ENCODE measurements at places on chromosomes 2 and 18.

- no peak for DNase-seq
Observed at GRCh38 chr18:21450913-21451312, 149.6 kb downstream of the ESCO1 start.

DNA sequence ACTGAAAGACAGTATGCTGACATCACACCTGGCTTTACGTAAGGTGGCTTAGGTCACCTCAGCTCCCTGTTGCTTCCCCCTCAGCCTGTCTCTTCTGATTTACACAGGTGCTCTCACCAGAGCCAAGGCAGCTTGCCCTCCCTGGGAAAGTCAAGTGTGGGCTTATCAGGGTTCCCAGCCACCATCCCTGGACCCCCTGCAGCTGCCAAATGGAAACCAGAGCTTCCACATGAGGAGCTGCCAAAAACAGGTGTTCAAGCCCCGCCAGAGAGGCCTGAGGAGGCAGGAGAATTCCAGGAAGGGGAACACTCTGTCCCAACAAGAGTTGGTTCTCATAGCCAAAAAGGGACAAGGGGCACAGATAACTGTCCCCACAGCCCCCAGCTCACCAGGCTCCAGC is 266.7 kb downstream of the ATAD2B start:
- DNase-seq, result no peak

DNA sequence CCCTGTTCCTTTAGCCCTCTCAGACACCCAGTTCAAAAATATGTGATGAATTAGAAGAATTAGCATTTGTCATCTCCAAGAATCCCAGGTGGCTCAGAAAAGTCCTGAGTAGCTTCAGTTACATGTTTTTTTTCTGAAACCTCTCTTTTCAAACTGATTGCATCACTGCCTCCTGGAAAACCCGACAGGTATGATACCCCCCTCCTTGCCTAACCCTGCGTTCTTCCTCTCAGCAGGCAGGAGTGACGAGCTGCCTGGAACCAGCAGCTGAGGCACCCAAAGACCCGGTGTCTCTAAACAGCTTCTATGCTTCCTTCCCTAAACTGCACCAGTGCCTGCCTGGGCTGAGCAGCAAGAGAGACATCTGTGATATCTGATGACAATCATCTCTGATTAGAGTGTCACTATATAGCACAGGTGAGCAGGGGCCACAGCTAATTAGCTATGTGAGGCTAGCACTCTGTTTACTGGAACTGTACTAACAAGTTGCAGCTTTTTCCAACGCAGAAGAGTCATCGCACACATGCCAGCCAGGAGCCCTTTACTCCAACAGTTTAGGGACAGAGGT is 376.4 kb upstream of the ATP5MC3 start:
- DNase-seq, result no peak

- DNase-seq, result no peak
Observed at GRCh38 chr2:188330316-188331053, 38.8 kb downstream of the GULP1 start.

GRCh38 chr18:36974686-36975085 is 145.8 kb downstream of the KIAA1328 start:
- no peak for DNase-seq

DNA sequence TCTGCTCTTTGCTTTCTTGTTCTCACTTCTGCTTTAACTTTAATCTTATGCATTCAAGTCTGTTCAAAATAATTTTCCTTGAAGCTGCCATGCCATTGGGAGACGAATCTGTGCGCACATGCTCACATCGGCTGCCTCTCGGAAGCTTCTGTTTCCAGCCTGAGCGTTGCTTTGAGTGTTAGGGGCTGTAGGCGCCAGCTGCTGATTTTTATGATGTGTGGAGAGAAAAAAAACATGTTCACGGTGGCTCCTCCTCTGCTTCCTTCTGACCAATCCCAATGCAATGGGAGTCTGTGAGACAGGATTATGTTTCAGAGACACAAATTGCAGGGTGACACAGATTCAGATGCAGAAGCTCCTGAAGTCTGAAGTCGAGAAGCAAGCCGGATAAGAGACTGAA is at the start of gene MC4R:
TSS of gene MC4R (minus strand) at position 180 of the 400 bp plus-strand sequence. CDS start 426 bp downstream, outside the sequence.
- DNase-seq, result no peak

DNA sequence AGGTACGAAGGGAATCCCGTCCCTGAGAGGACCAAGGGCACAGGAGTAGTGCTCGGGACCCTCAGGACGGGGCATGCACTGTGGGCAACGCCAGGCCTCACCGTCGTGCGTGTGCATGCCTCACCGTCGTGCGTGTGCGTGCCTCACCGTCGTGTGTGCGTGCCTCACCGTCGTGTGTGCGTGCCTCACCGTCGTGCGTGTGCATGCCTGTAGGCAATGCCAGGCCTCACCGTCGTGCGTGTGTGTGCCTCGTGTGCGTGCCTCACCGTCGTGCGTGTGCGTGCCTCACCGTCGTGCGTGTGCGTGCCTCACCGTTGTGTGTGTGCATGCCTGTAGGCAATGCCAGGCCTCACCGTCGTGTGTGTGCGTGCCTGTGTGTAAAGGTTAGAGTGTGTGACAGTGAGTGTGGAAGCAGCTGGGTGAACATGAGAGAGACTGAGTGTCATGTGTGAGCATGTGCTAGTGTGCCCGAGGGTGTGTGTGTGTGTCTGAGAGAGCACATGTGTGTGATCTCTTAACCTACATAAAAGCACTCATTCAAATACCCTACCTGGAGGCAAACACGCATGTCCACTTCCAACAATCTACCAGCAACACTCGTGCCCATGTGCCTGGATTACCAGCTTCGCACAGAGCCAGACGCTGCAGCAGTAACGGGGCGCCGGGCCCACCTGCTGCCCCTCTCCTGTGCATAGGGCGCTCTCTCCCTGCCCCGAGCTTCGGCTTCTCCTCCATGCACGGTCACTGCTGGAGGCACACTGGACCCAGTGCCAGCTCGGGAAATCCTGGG is 36.3 kb downstream of the ZNF516 start:
- no peak for DNase-seq

DNA sequence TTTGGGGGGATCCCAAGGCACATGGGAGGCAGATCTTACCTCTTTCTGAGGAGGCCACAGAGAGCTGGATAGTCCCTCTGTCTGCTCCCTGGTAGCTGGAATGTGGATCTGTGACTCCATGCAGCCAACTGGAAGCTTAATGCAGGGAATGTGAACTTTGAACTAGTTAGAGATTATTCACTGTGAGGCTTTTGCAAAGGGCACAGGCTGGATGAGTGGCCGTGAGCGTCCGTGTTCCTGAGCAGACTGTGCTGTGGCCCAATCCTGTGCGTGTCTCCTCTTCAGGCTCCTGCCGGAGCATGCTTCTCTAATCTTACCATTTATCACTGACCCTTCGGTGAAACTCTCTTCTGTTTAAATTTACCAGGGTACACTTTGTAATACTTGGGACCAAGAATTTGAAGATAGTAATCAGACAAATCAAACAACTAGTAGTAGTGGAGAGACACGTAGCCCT is 187.6 kb downstream of the PTPRM start:
- no peak for DNase-seq

GRCh38 chr2:33298233-33298632 is 178.2 kb upstream of the RASGRP3 start:
- DNase-seq, result no peak

DNA sequence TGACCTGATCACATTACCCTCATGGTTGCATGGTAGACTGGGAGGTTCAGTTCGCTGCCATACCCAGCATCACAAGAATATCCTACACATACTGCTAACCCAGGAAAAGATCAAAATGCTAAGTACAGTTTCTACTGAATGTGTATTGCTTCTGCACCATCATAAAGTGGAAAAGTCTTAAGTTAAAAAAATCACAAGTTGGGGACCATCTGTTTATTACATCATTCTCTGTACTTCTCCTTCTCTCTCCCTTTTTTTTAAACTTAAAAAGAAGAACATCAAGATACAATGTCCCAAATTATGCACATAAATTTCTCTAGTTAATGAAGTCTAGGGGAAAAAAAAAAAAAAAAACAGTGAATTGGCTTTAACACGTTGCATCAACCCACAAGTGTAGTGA is 43.3 kb downstream of the NBAS start:
- DNase-seq, result no peak

- no peak for DNase-seq
Observed at GRCh38 chr18:48024009-48024512, 93.6 kb upstream of the SMAD2 start.

GRCh38 chr2:36695746-36696415 is 626 bp upstream of the VIT start:
- no peak for DNase-seq

DNA sequence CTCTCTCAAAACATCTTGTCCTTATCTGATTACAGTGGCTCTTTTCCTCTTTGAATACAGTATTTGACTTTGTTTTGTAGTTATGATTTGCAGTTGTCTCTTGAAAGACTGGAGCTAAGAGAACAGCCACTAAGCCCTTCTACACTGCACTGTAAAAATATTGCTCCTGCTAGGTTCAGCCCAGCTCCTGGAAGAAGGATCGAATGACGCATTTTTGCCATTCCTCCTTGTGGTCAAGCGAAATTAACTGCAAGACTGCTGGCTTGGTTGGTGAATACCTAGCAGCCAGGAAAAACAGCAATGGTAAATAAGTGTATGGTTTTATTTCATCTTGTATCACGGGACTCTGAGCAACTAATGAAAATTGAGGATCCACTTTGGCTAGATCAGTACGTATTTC is 407.8 kb upstream of the CDH2 start:
- DNase-seq, result no peak

GRCh38 chr2:162261032-162261945 is 18.0 kb upstream of the FAP start:
- DNase-seq, result no peak

DNA sequence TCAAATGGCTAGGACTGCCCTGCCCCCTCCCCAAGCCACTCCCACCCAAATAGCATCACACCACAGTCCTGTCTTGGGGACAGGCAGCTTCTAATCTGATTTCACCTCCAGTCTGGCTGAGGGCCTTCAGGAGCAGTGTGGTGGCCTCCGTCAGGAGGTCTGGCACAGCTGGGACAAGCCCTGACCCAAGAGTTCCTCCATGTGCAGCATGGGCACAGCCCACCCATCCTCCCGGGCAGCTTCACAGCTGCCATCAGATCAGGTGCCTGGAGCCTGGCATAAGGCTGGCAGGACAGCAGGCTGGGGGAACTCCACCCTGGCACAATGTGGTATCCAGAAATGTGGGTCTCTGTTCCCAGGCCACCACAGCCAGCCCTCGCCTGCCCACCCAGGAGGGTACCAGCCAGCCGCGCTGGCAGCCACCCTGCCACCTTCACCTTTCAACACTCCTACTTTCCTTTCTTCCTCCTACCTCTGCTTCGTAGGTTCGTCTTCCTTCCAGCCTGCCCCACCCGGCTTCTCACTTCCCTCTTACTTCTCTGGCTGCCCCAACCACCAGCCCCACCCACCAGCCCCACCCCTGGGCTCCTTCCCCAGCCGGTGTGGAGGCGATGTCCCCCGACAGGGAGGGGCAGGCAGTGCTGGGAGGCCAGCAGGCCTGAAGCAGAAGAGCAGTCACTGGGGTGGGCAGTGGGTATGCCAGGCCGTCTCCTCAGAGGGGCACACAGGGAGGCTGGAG is at the start of gene CAPG:
TSS of gene CAPG (minus strand) at position 522 of the 739 bp plus-strand sequence. CDS start 8,221 bp downstream, outside the sequence.
- DNase-seq, result no peak

DNA sequence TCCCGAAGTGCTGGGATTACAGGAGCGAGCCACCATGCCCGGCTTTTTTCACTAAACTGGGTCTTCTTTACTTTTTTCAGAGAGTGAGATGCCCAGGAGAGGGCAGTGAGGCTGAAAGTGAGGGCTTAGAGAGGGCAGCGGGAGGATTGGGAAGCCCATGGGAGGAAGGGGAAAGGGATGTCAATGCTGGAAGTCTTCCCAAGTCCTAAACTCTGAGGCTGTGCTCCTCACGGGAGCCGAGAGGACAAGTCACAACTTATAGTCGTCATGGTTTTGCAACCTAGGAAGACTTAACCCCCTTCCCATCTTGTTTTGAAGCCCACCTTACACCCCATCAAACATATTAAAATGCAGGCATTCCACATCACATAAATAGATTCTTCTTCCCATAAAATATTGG is 15.1 kb upstream of the MEP1B start:
- DNase-seq, result no peak

DNA sequence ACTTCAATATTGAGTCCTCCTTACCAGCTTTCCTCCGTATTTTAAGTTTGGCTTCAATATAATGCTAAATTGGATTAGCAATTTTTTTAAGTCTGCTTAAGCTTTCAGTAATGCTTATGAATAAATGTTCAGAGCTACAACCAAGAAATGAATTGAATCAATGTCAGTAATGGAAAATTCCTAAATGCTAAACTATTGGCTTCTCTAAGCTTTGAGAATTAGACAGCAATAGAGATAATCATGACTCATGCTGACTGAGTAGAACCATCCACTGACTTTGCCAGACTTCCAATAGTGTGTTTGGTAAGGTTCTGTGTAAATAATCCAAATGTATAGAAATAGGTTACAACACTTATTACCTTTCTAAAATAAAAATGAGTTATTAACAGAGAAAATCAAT is 8.9 kb upstream of the PDE1A start:
- no peak for DNase-seq

- no peak for DNase-seq
Observed at GRCh38 chr18:35731701-35732100, 150.2 kb downstream of the GALNT1 start.

- no peak for DNase-seq
Observed at GRCh38 chr2:204827701-204828590, 282.7 kb downstream of the PARD3B start.

DNA sequence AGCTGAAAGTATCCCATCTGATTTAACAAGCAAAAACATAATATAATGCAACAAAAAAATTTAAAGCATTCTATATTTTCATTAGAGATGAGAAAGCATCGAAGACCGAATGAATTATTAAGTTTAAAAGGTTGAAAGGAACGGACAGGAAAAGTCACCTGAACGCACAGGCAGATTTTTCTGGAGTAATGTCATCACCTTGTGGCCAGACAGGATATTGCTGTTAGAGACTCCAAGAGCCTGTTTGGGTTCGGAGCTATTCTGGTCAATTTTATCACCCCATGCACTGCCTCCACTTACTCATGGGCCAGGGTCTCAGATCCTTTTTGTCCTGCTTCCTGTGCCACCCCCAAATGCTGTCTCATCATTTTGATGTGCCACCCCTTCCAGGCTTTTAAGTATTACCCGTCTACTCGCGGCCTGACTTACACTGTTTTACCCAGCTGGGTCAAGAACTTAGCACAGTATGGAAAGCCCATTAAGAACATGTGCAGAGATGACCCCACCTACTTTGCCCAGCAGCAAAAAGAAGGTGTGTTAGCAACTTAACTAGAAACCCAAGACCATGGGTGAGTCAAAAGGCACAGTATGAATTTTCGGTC is 27.3 kb downstream of the GKN2 start:
- DNase-seq, result peak; percentile 21

DNA sequence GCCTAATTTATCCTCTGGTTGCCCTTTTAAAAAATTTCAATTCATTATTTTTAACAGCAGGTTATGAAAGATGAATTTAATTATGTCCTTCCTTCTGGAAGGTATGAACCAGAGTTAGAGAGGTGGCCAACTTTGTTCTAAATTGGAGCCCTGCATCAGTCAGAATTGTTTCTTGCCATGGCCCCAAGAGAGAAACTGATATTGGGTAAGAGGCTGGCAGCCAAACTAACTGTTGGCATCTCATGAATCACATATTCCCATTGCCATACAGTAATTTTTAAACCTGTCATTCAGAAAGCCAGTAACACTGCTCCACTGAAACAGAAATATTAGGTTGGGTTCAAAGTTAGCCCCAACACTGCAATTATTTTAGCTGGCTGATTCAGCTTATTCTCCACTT is 67.4 kb downstream of the SMAD2 start:
- DNase-seq, result no peak

- no peak for DNase-seq
Observed at GRCh38 chr2:200635251-200635650, 49.4 kb downstream of the AOX1 start.

All from stimulated activated CD8-positive, alpha-beta memory T cell treated with anti-CD3 and anti-CD28 coated beads, Interleukin-4, amount 100 ng/mL, for 1 hour (primary cell).